NCI-H446 (cell line): ENCODE measurements at places on chromosomes 7 and 10.

GRCh38 chr7:130208516-130208915, 856 bp downstream of the SSMEM1 start:
- no peak for DNase-seq

GRCh38 chr10:7035126-7035761, 375.6 kb downstream of the SFMBT2 start:
- no peak for DNase-seq

- DNase-seq = no peak
Measured at GRCh38 chr7:111196655-111197054, 105.7 kb downstream of the LRRN3 start.

DNA sequence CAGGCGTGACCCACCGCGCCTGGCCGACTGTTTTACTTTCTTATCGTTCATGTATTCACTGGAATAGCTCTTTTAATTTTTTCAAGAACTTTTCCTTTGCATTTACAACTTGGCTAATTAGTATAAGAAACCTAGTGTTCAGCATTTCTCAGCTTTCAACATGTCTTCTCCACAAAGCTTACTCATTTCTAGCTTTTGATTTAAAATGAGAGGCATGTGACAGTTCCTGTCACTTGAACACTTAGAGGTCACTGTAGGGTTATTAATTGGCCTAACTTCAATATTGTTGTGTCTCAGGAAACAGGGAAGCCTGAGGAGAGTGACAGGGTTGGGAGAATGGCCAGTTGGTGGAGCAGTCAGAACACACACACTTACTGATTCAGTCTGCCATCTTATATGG, 125.1 kb upstream of the GPR22 start:
- no peak for DNase-seq

GRCh38 chr10:98295401-98295811, 27.4 kb upstream of the LOXL4 start:
- peak; percentile 58 for DNase-seq

GRCh38 chr10:6182454-6183098, 20.2 kb upstream of the PFKFB3 start:
- no peak for DNase-seq

DNA sequence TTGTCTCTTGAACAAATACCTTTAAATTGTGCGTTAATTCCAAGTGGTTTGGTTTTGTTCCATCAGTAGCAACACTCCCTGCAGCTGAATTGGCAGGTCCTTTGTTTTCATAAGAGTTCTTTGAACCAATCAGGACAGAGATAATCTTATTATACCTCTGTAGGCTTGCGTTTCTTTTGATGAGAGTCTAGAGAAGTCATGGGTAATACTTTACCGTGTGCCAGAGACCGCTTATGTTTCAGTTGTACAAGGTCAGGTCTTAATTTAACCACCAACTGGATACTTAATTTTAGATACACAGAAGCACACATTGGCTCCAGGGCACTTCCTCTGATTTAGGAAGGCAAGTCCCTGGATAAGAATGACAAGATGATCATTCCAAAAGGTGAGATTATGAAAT, at the start of gene ASB15:
TSS of gene ASB15 (plus strand) at position 292 of the 400 bp plus-strand sequence. CDS start 12,682 bp downstream, outside the sequence.
- DNase-seq = no peak

DNA sequence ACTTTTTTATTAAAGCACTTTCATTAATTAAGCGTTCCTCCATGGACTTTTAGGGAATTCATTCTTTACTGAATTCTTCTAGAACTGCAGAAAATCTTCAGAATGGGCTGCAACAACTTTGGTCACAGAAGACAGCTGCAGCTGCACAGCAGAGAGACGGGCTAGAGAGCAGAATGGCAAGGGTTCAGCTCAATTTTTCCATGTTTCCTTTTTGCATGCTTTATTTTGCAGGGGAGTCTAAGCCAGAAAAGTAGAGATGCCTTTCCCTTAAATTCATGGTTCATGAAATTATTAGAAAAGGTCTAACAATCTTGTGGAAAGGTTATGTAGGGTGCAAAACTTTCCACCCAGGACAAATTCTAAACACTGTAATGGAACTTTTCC, 15.4 kb upstream of the ANKRD1 start:
- DNase-seq = no peak

DNA sequence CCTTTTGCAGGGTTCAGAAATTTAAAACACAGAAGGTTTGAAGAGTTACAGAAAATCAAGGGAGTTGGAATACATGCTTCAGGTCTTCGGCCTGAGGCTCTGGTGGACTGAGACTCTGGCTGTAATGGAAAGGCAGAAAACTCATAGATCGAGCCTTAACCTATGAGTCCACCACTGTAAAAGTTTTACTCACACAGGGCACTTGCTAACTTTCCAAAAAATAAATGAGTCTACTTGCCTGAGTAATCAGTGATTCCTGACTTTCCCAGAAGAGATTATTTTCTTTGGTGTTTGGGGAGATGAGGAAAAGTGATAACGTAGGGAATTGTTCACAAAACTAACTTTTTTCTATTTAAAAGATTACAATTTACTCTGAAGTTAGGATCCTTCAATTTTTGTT, 108.0 kb downstream of the MBL2 start:
- no peak for DNase-seq

DNA sequence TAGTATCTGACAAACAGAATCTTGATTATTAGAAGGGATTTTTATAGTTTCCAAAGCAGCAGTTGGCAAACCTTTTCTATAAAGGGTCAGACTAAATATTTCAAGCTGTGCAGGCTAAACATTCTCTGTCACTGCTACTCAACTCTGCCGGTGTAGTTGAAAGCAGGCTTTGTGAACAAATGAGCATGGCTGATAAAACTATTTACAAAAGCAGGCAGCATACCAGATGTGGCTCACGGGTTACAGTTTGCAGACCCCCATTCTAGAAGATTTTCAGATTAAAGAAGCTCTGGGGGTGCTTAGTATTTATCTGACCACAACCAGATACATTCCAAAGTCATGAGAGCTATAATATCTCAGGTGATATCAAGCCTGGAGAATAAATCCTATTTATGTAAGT, 1017.5 kb downstream of the SORCS1 start:
- DNase-seq = no peak

DNA sequence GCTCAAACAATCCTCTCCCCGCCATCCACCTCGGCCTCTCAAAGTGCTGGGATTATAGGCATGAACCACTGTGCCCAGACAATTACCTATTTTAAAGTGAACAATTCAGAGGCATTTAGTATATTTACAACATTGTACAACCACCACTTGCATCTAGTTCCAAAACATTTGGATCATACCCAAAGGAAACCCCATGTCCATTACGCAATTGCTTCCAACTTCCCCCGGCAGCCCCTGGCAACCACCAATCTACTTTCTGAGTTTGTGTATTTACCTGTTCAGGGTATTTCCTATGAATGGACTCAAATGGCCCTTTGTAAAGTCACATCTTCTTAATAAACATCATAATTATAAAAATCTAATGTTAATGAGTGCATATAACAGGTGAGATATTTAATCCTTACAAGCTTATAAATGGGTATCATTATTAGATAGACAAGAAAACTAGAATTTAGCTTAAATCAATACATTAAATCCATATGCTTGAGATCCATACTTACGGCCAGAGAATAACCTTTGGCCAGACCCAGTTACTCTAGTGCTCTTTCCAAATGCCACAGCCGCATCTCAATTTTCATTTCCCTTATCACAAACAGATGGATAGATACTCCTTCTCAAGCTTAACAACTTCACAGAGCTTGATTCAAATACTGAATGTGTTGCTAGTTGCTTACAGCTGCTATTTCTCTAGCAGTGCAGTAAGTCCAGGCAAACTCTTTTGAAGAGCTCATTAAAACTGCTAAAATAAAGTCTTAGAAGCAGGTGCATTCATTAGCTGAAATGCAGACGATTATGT, 133.4 kb upstream of the MKLN1 start:
- no peak for DNase-seq

GRCh38 chr10:110563132-110563531, 4.4 kb upstream of the SMC3 start:
- DNase-seq = no peak

DNA sequence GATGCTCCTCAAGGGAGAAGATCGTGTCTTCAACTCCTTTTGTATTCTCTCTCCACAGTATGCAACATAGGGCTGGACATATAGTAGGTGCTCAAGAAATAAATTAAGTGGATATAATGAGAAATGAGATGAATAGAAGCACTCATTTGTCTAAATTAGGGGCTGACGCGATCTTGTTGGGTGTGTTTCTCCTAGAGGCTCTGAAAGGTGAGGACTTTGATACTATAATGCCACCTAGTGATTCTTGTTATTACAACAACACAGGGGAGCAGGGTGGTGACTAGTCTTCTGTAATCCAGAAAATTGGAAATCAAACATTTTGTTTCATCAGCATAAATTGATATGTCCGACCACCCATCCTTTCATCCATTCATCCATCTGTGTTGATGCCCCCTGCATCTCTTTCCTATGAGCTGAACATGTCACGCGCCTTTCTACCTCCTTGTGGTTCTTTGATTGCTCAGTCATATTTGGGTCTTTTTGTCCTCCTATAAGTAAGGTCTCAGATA, 3.5 kb upstream of the CFAP58 start:
- DNase-seq = peak; percentile 55
